ENCODE measurements at places on chromosomes 1 and 21. TPM values are rescaled to one million over a fixed set of nuclear protein-coding genes. Genes with fewer than 3 reads are reported as not detected.

DNA sequence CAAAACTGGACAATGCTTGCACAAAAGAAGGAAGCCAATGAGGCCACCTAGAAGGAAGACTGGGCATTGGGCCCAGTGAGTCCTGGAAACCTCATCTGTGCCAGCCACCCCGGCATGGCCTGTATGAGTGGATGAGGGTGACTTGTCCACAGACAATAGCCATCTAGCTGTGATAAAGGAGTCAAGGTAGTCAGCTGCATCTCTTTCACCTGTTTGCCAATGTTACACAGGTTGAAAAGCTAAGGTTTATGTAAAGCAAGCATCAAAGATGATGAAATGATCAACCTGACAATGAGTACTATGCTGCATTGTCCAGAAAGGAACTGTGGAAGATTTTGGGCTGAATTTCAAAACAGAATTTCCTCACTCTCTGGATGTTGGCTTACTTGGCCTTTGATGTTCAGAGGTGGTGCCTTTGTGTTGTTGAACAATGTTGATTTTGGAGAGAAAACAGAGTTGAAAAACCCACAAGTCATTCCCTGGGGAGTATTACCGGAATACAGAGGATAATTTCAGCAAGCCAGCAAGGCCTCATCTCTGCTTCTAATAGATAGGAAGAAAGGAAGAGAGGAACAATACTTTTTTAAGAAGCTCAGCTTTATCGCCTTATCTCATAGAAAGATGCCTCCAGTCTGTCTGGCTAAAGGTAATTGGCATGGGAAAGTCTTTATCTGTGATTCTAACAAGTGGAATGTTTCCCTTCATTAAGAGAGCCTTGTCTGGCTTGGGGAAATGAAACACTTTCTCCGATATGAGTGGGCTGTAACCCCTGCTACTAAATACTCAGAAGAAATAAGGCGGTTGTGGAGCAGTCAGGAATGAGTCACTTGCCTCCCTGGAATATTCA, 11.4 kb upstream of the SELE start:
- DNase-seq, result peak; percentile 21

DNA sequence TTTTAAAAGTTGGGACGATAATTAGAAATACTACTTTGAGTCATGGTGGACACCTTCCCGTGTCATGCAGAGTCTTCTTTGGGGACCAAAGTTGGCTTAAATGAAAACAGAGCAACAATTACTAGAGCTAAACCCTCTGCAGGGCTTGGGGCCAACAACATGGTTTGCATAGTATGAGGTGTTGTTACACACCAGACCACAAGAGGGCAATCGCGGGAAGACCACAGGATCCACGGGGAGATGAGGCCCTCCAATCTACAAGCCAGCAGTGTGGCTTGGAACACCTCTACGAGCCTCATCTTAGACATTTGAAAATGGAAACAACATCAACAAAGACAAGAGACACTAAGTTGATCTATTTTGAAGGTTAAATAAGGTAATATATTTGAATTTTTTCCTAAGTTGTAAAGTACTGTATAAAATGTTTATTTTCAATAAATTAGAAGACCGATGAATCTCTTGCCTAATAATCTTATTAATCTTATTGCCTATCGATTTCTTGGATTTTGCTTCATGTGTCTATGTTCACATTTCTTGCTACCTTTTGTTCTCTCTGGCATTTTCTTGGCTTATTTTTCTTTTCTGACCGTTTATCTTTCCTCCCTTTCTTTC, 8.2 kb upstream of the SMCP start:
- peak; percentile 66 for DNase-seq

DNA sequence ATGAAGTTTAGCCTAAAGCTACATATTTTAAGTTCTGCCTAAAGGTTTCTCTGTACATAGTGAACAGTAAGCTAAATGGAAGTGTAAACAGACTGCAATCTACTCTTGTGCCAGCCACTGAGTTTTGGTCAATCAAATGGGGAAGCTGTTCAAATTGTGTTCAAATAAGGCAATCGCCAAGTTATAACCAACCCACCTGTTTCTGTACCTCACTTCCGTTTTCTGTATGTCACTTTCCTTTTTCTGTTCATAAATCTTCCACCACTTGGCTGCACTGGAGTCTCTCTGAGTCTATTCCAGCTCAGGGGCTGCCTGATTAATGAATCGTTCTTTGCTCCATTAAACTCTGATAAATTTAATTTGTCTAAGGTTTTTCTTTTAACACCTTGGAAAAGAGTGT, 10.8 kb upstream of the THEM4 start:
- no peak for DNase-seq

DNA sequence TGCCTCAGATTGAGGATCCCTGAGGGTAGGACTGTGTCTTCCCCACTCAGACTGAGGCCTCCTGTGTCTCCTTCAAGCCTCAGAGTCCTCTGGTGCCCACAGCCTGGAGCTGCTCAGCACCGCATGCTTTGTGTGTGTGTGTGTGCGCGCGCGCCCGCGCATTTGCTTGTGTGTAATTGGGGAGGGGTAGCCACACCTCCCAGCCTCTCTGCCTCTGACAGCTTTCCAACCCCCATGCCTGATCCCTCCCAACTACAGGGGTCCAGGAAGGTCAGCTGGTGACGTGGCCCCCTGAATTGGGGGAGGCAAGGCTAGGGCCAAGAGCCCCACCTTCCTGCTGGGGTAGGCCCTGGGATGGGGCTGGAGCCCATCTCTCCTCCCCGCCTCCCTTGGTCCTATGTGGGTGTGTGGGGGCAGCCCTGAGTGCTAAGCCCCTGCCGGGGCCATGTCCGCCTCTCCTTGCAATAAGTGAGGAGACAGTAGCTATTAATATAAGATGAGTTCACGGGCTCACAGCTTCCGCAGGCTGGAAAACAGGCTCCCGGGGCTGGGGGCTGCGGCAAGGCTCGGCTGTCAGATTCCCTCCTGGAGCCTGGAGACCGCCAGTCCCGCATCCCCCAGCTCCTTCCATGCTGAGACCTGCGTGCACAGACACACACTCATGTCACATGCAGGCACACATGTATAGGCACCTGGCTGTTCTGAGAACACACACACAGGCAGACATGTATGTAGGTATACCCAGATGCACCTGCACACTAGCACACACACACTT, 7.0 kb downstream of the GPR3 start:
- no peak for DNase-seq

DNA sequence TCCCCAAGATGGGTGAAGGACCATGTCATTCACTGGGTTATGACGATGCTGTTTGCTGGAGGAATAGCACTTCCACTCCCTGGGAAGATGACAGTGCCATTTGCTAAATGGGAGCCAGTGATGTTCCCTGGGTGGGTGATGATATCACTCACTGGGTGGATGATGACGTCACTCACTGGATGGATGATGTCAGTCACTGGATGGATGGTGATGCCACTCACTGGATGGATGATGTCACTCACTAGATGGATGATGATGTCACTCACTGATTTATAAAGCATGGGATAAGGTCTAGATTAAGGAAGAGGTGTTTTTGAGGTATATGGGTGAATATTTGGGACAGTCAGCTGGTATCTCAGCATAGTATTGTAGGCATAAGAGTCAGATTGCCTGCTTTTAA, 457.2 kb downstream of the AJAP1 start:
- DNase-seq, result no peak

DNA sequence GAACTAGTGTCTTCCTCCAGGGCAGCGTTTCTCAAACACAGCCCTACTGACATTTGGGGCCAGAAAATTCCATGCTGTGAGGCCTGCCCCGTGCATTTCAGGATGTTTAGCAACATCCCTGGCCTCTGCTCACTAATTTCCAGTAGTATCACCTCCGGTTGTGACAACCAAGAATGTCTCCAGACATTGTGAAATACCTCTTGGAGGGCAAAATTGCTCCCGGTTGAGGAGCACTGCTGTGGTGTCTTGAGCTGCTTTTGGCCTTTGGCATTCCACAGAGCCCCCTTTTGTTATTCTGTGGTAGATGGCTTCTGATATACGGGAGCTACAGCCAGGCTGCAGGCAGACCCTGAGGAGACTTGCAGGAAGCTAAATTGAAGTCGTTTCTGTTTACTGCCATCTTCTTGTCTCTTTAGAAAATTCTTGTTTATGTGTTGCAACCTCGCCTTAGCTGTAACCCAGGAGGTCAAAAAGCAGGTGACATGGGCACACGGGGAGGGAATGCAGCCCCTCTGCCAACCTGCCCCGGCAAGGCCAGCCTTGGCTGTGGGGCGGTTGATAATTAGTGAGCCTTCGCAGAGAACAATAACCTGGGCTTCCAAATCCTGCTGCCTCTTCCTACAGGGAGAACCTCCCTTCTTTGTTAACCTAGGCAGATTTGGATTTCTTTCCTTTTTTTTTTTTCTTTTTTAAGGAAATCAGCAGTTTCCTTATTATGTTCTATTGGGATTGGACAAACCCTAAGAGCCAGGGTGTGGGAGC, 74.7 kb upstream of the AKT3 start:
- DNase-seq, result no peak

DNA sequence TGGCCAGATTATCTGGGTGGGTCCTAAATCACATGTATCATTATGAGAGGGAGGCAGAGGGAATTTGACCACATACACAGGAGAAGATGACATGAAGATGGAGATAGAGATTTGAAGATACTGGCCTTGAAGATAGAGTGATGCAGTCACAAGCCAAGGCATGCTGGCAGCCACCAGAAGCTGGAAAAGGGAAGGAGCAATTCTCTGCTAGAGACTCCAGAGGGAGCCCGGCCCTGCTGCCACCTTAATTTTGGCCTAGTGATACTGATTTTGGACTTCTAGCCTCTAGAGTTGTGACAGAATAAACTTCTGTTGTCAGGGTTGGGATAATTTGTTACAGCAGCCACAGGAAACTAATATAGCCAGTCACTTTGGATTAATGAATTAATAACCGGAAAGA, 2.2 kb upstream of the PRDM2 start:
- DNase-seq, result no peak

GRCh38 chr1:208019257-208019656, 108.3 kb upstream of the CD34 start:
- no peak for DNase-seq

GRCh38 chr1:230827801-230828200, 40.5 kb downstream of the C1orf198 start:
- no peak for DNase-seq

DNA sequence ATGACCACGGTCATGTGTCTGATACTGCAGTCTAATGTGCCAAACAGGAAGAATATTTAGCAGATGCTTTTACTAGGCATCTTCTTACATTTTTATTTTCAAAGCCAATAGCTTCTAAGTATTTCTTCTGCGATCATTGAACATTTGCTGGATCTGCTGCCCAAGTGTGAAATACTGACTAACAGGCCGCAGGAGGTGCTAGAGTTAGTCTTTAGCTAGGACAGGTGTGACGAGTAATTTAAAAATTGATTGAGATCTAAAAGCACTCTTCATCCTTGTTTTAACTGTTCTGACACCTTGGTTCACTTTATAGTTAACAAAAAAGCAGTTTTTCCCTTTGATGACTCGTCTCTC, 748 bp upstream of the FAM78B start:
- DNase-seq, result no peak

GRCh38 chr1:228109073-228109961, at the start of gene MRPL55:
Gene MRPL55 (minus strand): TSS chr1:228109299. CDS start chr1:228108260, 1,039 bp downstream.
- peak; percentile 99 for DNase-seq

Gene A3GALT2
- not detected for total RNA-seq

Data from muscle of leg (tissue), 16 donors.